ENCODE measurements at places on chromosomes 3 and 15. TPM values are rescaled to one million over a fixed set of nuclear protein-coding genes. Genes with fewer than 3 reads are reported as not detected.

NAA50 gene
- total RNA-seq, result 102 TPM

FOXB1 gene
- not detected for total RNA-seq

CDHR4 gene
- total RNA-seq, result 0.23 TPM

TRPM1 gene
- not detected for total RNA-seq

SLC30A4 gene
- total RNA-seq, result 1.7 TPM

LMAN1L gene
- not detected for total RNA-seq

LIPH gene
- total RNA-seq, result 7.5 TPM

CCR8 gene
- total RNA-seq, result not detected

ZIC1 gene
- total RNA-seq, result not detected

SLC28A1 gene
- not detected for total RNA-seq

MAN2A2 gene
- total RNA-seq, result 18.6 TPM

HRH1 gene
- total RNA-seq, result 7.8 TPM

UBA3 gene
- total RNA-seq, result 27.9 TPM

LCTL gene
- total RNA-seq, result not detected

CCDC191 gene
- total RNA-seq, result 1.8 TPM

SLC2A2 gene
- total RNA-seq, result not detected

MPI gene
- total RNA-seq, result 31.0 TPM

FOXL2NB gene
- 0.95 TPM for total RNA-seq

SLC38A3 gene
- 0.20 TPM for total RNA-seq

PROS1 gene
- total RNA-seq, result 6.8 TPM

SAXO2 gene
- 3.7 TPM for total RNA-seq

RHOV gene
- total RNA-seq, result 5.1 TPM

HHATL gene
- total RNA-seq, result not detected

DNAH12 gene
- not detected for total RNA-seq

CRYGS gene
- total RNA-seq, result 0.43 TPM

EPHA6 gene
- not detected for total RNA-seq

GNB4 gene
- total RNA-seq, result 13.7 TPM

IL5RA gene
- not detected for total RNA-seq

ZNF639 gene
- total RNA-seq, result 21.5 TPM

ACTRT3 gene
- 2.9 TPM for total RNA-seq

CAMK2N2 gene
- total RNA-seq, result 0.75 TPM

BCL2A1 gene
- total RNA-seq, result 11.4 TPM

EFL1 gene
- total RNA-seq, result 23.2 TPM

TMA7 gene
- total RNA-seq, result 270 TPM

PLXND1 gene
- 103 TPM for total RNA-seq

RPP25 gene
- 28.7 TPM for total RNA-seq

DOCK3 gene
- 0.38 TPM for total RNA-seq

ACSBG1 gene
- 0.24 TPM for total RNA-seq

EEFSEC gene
- total RNA-seq, result 9.5 TPM

C3orf85 gene
- not detected for total RNA-seq

GOLGA6A gene
- total RNA-seq, result not detected

ZBED2 gene
- 0.19 TPM for total RNA-seq

TMF1 gene
- total RNA-seq, result 15.8 TPM

VWA5B2 gene
- 0.38 TPM for total RNA-seq

PLA2G4D gene
- not detected for total RNA-seq

ACKR4 gene
- total RNA-seq, result not detected

GOLGA6L9 gene
- 3.0 TPM for total RNA-seq

B4GALT4 gene
- total RNA-seq, result 93.8 TPM

C3orf22 gene
- not detected for total RNA-seq

CCR9 gene
- not detected for total RNA-seq

BBX gene
- total RNA-seq, result 9.1 TPM

PLSCR4 gene
- 6.7 TPM for total RNA-seq
